ENCODE measurements at places on chromosomes 11 and 22. TPM values are rescaled to one million over a fixed set of nuclear protein-coding genes. Genes with fewer than 3 reads are reported as not detected.
A peak's percentile ranks its signal among the peaks of the same experiment; 100 is the strongest.

GRCh38 chr11:114073828-114074381, 14.4 kb downstream of the ZBTB16 start:
- no peak for DNase-seq

DNA sequence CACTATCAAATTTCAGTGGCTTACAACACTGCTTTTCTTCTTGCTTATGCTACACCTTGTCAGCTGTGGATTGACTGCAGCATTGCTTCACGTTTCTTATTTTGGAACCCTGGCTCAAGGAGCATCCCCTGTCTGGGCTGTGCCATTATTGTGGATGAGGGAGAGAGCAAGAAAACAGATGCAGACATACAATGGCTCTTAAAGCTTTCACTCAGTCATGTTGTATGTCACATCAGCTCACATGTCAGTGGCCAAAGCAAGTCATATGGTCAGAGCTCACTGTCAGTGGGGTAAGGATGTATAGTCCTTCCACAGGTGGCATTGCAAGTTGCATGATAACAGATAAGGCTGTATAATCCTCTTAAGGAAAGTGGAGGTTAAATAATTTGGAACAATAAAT, 10.0 kb downstream of the ARHGEF12 start:
- no peak for DNase-seq

- DNase-seq: no peak
These were observed 34.5 kb upstream of the OLFML1 start for GRCh38 chr11:7450836-7451235.

- DNase-seq: no peak
These were observed 888.9 kb downstream of the BRD1 start for GRCh38 chr22:48938741-48939140.

DNA sequence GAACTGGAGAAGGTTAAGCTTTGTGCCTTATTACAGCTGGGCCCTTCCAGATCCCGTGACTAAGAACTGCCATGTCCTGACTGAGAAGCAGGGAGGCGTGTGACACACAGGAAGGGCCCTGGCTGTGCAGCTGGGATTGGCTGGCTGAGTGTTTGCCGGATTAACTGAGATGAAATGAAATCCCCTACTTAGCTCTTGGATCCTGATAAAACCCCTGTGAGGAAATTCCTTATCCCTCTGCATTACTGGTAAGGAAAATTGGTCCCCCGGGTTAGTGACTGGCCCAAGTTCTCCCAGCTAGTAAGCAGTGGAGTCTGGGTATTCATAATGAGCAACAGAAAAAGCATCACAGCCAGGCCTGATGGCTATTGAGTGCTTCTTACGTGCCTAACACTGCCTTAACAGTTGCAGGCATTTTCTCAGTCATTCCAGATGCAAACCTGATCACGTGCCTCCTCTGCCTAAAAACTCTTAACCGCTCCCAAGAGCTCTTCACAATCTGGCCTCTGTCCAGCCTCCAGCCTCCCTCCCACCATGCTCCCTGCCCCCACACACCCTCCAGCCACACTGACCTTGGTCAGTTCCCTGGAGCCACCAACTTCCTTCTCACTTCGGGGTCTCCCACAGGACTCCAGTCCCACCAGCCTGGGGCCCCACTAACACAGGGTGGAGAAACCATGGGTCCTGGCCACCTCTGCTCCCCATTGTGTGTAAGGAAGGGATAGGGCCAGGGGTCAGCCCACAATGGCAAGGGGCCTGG, 37.8 kb downstream of the ARRB1 start:
- DNase-seq: peak; percentile 55

- DNase-seq: no peak
These were observed 1074.3 kb upstream of the TENM4 start for GRCh38 chr11:80515097-80515496.

- peak; percentile 43 for DNase-seq
These were observed 1.4 kb downstream of the ARHGAP20 start for GRCh38 chr11:110710628-110711381.

DNA sequence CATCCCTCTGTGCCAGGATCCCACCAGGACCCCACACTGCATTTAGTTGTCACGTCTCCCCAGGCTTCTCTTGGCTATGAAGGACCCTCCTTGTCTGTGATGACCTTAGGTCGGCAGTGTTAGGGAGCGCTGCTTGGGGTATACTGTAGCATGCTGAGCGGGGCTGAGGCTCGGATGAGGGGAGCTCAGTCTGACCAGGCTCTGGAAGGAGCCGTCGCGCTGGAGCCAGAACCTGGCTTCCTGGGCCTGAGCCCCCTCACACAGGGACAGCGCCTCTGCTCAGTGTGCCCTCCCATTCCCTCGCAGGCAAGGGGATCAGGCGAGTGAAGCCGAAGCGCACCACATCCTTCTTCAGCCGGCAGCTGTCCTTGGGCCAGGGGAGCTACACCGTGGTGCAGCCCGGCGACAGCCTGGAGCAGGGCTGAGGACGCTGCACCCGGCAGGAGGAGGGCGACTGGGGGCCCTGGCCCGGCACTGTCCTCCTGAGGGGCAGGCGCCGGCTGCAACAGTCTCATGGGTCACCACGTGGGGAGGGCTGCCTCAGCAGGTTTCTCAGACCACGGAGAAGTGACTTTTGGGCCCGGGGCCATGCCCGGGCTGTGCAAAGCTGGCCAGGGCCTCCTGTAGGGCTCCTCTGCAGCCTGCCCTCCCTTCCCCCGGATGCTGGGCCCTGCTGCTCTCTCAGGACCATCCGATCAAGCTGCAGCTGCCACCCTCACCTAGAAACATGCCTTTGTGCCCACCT, 11.5 kb upstream of the NEAT1 start:
- no peak for DNase-seq

- DNase-seq: no peak
These were observed 9.5 kb downstream of the ELFN2 start for GRCh38 chr22:37417677-37418348.

DNA sequence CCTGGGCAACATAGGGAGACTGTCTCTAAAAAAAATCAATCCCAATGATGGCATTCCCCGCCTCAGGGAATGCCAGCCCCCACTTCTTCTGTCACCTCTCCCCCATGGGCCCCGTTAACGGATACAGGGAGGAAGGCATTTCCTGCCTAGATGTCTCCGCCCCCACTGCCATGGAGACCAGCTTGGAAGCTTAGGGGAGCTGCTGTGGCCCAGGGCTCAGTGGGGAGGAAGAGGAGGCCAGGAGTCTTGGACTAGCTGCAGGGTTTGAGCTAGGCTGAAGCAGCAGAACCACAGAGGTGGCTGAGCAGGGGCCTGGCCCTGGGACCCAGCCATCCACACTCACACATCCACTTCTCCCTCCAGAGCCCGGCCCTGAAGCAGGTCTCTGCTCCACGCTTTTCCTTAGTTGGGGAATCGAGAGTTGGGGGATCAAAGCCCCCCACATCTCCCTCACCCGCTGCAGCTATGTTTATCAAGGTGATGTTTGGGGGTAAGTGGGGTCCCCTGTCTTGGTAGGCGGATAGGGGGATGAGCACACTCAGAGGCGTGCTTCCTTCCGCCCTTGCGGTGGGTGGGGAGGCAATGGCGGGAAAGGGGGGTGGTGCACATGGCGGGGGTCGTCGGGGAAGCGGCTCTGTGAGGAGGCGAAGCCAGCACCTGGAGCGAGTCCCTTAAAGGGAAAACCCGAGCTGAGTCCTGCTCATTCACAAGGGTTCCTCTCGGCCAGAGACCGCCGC, at the start of gene C22orf15:
Gene C22orf15, plus strand, starts transcription at position 149 of the 737 bp plus-strand sequence. Its CDS starts 317 bp downstream, at position 466.
- DNase-seq: no peak

Gene OR4C3
- not detected for polyA plus RNA-seq

Gene TMEM45B
- 0.66 TPM for polyA plus RNA-seq

Gene GRIA4
- 19.4 TPM for polyA plus RNA-seq

Gene PARVG
- 4.5 TPM for polyA plus RNA-seq
